ENCODE measurements at places on chromosomes 11 and 22. TPM values are rescaled to one million over a fixed set of nuclear protein-coding genes. Genes with fewer than 3 reads are reported as not detected.

DNA sequence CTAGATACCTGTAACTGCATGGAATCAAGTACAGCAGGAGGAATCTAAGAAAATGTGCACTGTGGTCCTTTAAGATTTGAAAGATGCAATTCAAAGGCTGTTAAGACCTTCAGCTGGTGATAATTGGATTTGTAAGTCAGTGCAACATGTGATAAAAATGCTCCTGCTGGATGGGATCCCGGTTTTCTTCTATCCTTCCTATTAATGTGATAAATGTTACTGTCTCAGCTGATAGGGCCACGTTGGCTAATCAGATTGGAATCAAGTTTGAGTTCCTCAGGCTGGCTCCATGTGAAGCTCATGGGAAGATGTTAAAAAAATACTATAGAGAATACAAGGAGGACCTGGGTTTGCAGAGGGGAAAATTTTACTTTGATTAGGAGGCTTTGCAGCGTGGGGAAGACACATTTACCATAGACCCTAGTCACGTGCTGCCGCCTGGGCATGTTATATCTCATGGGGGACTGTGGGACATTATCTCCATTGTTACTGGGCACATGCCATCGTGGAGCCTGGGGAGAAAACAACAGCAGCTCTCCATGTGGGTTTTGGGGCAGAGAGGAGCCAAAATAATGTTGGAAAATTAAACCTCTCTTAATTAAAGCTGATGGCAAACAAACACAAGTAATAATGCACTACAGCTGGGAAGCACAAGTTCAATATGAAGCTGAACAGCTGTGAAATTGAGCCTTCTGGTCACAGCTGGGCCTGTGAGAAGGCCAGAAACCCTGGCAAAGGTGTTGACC is 652.5 kb downstream of the NTM start:
- no peak for DNase-seq

- peak; percentile 86 for DNase-seq
These were observed 68.2 kb downstream of the USP35 start for GRCh38 chr11:78256962-78257361.

DNA sequence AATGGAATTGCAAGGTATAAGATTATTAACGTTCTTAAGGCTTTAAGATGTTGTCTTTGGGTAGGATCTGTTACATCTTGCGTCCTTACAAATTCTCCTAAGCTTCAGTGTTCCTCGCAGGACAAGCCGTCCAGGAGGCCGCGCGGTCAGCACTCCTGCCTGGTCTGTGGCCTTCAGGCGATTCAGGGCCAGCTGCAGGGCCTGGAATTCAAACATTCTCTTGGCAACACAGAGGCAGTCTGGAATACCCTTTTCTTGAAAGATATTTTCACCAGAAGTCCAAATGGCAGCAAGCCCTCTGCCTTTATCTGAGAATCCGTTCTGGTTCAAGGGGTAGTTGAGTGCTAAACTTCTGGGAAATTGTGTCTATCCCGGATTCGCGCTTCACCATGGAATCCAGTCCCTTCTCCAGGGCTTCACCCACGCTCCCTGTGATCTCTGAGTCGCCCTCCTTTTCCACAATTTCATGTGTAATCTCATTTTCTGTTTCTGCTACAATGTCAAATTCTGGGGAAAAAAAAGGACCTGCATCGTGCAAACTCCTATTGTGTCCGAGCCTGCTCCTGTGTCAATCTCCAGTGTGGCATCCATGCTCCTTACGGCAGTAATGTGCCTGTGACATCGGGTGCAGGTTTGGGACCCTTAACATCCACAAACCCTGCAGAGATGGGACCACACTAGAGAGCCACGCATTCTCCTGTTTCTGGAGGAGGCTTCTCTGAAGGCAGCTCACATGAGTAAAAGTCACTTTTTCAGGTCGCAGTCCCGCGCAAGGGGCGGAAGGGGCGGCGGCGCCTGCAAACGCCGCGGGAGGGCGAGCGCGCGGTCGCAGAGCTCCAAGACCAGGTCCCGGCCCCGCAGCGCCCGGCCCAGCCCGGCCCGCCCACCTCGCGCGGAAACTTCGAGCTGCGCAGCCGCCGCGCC is 25.4 kb upstream of the SORL1 start:
- DNase-seq = peak; percentile 85

GP1BB gene
- 5.5 TPM for total RNA-seq

TESMIN gene
- 0.46 TPM for total RNA-seq

DNA sequence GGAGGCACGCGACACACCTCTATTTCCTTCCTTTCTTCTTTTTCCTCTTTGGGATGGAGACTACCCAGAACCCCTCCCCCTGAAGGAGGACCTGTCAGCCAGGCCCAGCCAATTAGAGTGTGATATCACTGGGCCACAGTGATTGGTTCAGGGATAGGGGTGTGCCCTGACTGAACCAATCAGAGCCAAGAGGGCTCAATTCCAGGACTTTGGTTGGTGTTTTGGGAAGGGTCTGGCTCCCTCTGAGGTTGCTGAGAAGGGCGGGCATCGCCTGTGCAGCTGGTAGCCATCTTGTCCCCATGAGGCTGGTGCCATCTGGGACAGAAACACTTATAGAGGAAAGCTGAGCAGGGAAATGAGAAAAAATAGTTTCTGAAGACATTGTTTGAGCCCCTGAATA is 71.4 kb downstream of the CHST1 start:
- no peak for DNase-seq

DNA sequence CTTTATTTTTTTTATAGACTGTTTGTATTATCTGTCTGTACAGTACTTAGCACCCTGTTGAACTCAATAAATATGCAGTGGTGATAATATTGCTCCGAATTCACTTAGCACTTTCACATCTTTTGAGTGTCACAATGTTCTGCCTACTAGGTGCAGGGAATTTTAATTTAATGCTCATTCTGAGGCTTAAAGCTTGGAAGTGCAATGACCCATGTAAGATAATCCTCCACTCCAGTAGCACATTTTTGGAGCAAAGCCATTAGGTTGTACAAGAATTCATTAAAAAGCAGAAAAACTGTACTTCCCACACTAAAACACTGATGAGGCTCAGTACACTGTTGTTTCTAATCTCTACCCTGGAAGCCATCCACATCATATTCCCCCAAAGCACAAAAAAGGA is 255.3 kb upstream of the MTNR1B start:
- no peak for DNase-seq

GRCh38 chr11:96178887-96179279 is 164.1 kb downstream of the MAML2 start:
- DNase-seq = no peak

VWCE gene
- 0.59 TPM for total RNA-seq

MYEOV gene
- total RNA-seq = not detected
